ENCODE measurements at places on chromosomes 3 and 15.
A peak's percentile ranks its signal among the peaks of the same experiment; 100 is the strongest.

DNA sequence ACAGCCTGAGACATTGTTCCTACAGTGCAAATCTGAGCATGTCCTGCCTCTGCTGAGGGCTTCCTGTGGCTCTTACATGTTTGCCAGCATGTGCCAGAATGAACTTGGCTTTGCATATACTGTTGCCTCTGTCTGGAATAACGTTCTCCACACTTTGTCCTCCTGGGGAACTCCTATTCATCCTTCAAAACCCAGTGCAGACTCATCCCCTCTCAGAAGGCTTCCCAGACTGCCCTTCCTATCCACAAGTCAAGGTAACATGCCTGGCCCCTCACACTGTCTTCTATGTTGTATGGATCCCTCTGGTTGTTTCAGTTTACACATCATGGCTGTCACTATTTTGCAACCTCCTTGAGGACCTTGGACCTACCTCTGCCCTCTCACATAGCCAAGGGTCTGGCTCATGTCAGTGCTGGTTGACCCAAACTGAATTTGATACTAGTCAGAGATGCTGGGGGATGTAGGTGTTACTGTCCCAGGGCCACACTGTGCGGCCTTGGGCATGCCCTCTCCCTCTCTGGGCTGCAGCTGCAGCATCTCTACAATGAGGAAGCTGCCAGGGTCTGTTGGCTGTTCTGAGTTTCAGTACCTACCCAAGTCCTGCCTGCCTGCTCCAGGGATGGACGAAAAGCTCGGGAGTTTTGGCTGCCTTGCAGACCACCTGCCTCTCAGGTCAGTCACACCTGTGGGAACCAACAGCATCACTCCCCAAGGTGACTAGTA, 29.0 kb upstream of the TSPAN3 start:
- DNase-seq = no peak

DNA sequence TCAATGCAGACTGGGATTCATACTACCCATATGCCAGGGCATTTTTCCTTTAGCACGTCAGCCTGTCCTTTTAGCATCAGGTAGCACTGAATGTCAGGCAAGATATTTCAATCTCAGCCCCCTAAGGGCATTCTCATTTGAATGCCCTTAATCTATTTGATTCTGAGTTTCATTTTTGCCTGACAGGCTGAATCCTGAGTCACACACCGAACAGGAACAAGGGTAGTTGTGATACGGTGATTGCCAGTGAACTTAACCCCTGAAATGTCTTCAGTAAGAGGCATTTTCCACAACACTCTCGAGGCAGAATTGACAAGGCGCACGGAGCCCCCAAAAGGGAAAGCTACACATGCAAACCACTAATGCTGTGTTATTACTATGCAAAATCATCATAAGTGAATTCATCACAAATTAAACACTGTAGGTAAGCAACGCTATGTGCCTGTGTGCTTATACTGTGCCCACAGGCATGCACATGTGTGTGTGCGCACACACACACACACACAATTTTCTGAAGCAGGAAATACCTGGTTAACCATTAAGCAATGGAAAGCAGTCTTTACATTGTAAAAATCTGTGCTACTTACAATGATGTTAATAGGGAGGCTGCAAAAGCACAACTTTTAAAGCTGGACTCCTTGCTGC, 130.4 kb downstream of the ZNF385D start:
- no peak for DNase-seq

GRCh38 chr3:172735014-172735413, 15.5 kb upstream of the ECT2 start:
- no peak for DNase-seq

DNA sequence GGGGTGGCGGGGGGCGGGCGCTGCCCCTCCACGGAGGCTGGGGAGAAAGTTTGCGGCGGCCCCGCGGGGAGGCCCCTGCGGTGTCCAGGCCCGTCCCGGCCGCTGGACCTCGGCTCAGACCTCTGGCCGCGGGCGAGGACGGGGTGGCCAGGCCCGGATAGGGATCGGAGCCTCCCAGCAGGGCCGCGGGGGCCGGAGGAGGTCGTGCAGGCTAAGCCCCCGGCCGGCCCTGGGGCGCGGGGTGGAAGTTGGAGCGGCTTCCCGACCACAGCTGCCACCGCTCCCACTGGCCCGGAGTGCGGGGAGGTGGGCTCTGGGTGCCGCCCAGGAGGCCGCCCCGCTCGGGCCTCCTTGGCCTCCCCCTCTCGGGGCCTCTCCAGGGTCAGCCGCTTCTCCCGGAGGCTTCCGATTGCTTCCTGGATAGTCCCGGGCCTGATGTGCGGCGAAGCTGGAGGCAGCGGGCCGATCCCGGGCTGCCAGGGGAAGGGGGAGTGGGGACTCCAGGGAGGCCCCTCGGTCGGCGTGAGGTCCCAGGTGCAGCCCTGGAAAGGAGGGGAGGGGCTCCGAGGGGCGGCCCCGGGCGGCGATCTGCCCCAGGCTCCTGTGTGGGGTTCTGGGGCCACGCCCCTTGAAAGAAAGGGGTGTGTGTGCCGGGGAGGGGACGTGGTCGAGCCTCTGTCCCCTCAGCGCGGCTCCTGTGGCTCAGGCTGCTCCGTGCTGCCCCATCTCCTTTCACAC, 907 bp downstream of the PLXNA1 start:
- DNase-seq = peak; percentile 60

GRCh38 chr3:88713233-88713691, 394.2 kb upstream of the EPHA3 start:
- DNase-seq = no peak

DNA sequence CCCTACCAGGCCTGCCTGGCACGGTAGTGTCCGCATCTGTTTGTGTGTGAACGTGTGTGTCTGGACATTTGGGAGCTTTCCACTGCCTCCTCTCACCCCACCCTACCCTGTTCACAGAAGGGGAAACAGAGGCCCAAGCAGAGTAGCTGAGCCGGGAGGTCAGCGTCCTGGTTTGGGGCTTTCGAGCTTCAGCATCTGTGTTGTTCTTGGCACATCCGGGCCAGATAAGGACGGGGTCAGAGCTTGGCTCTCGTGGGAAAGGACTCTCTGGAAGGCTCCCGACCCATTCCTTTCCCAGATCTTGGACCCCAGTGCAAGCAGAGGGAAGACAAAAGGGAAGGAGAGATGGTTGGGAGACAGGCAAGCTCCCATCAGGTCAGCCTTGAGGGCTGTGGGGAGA, 6.3 kb upstream of the PTH1R start:
- no peak for DNase-seq

- no peak for DNase-seq
Observed at GRCh38 chr15:82936966-82937711, 15.4 kb downstream of the HOMER2 start.

- DNase-seq = no peak
Observed at GRCh38 chr3:4408958-4409357, 58.1 kb downstream of the SUMF1 start.

Measured in activated CD4-positive, alpha-beta T cell treated with anti-CD3 and anti-CD28 coated beads for 36 hours (primary cell).